ENCODE measurements at places on chromosomes 2 and 18. TPM values are rescaled to one million over a fixed set of nuclear protein-coding genes. Genes with fewer than 3 reads are reported as not detected.

ICOS gene
- 0.10 TPM for total RNA-seq

AQP12A gene
- total RNA-seq, result not detected

FSHR gene
- 0.20 TPM for total RNA-seq

GRCh38 chr2:138084206-138084605 is 119.9 kb downstream of the HNMT start:
- no peaks in the 10 kb centered on the region for H3K27me3 ChIP-seq
- H3K4me3 ChIP-seq, result no peak overlapping the region
- no peak for DNase-seq
- H3K36me3 ChIP-seq, result no peaks in the 10 kb centered on the region

GRCh38 chr2:106012001-106012590 is 182.0 kb downstream of the UXS1 start:
- H3K27ac ChIP-seq, result no peak overlapping the region
- H3K36me3 ChIP-seq, result no peaks in the 10 kb centered on the region
- no peaks in the 10 kb centered on the region for H3K27me3 ChIP-seq

DNA sequence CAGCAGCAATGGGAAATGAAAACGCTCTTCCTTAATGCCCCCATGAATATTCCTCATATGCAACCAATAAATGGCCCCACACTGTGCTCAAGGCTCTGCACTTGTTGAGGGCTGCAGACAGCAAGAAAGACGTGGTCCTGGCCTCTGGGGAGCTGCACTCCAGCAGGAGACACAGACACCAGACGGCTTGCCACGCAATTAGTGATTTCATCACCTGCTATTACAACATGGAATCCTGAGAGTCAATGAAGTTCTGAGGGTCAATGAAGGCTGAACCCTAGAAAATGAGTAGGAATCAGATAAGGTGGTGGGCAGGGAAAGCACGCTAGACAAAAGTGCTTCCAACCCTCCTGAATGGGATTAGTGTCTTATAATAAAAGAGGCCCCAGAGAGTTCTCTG is 18.9 kb downstream of the CREG2 start:
- no peak overlapping the region for H3K4me3 ChIP-seq
- no peak overlapping the region for H3K27ac ChIP-seq
- DNase-seq, result no peak
- H3K27me3 ChIP-seq, result no peaks in the 10 kb centered on the region
- no peaks in the 10 kb centered on the region for H3K4me1 ChIP-seq

DNA sequence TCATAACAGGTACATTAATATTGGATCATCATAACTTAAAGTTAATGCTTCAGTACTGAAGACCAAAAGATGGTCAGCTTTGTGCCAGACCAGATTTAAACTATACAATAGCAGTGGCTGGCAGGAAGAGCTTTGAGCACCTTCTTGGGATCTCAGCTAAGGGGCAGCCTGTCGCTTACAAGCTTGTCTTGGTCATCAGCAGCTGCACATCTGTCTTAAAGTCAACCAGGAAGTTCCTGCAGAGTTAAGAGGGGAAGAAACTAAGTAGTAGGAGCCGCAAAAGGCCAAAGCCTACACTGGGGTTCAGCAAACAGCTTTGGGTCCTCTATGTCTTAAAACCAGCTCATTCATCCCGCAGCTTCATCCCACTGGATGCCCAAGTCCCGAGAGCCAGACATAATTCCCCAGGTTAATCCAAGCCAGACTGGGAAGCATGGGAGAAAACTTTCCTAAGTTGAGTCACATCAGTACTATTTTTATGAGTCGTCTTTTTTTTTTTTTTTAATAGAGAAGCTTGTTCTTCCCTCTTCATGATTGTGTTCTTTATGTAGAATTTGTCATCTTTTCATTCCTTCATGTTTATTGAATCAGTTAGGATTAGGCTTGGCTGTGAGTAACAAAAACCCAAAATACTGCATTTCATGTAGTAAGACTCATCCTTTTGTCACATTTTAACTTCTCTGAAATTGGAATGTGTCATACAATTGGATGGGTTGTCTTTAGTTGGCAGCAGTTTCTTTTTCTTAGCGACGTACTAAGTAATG is 59.3 kb downstream of the SERTAD2 start:
- H3K27ac ChIP-seq, result no peak overlapping the region
- H3K36me3 ChIP-seq, result no peaks in the 10 kb centered on the region
- H3K4me1 ChIP-seq, result no peaks in the 10 kb centered on the region
- DNase-seq, result no peak
- no peak overlapping the region for H3K4me3 ChIP-seq
- no peaks in the 10 kb centered on the region for H3K27me3 ChIP-seq

- H3K36me3 ChIP-seq, result no peaks in the 10 kb centered on the region
- H3K27me3 ChIP-seq, result no peaks in the 10 kb centered on the region
- DNase-seq, result no peak
- no peaks in the 10 kb centered on the region for H3K4me1 ChIP-seq
- no peak overlapping the region for H3K4me3 ChIP-seq
Measured at GRCh38 chr2:105373895-105374401, 24.9 kb downstream of the FHL2 start.

DNA sequence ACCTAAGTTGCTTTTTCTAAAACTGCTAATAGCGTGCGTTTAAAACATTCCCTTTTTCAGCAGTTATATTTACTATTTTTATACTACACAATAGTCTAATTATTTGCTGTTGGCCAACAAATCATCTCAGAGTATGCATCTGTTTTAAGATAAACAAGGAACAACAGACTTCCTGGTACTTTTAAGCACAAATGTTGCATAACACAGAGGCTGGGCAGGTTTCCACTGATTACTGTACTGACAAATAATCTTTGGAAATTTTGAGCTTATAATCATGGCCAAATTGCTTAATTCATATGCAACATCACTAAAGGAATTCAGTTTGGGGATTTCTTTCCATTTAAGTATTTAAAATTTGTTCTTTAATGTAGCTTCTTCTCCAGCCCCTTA is 737.4 kb upstream of the SALL3 start:
- no peak for DNase-seq
- no peak overlapping the region for H3K27ac ChIP-seq
- H3K4me3 ChIP-seq, result no peak overlapping the region
- H3K36me3 ChIP-seq, result no peaks in the 10 kb centered on the region
- no peaks in the 10 kb centered on the region for H3K27me3 ChIP-seq
- peaks cover 6% of the 10 kb centered on the region for H3K4me1 ChIP-seq
